Trophoblast cell (in vitro differentiated cells and primary cell): ENCODE measurements at places on chromosomes 1 and 21.
A peak's percentile ranks its signal among the peaks of the same experiment; 100 is the strongest.

DNA sequence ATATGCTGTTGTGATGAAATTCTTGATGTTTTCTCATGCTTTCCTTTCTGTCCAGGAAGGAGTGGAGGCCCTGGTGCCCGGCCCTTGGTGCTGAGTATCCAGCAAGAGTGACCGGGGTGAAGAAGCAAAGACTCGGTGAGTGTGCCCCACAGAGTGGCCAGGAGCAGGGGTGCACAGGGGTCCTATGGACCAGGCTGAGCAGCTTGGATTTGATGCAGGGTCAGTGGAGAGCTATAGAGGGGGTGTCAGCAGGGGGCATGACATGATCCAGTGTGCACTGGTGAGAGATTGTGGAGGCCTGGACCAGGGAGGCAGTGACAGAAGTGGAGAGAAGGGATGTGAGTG lies 7.4 kb downstream of the PTPRF start:
- no peak for DNase-seq

- DNase-seq = no peak
Observed at GRCh38 chr1:116256286-116256649, 116.8 kb upstream of the ATP1A1 start.

DNA sequence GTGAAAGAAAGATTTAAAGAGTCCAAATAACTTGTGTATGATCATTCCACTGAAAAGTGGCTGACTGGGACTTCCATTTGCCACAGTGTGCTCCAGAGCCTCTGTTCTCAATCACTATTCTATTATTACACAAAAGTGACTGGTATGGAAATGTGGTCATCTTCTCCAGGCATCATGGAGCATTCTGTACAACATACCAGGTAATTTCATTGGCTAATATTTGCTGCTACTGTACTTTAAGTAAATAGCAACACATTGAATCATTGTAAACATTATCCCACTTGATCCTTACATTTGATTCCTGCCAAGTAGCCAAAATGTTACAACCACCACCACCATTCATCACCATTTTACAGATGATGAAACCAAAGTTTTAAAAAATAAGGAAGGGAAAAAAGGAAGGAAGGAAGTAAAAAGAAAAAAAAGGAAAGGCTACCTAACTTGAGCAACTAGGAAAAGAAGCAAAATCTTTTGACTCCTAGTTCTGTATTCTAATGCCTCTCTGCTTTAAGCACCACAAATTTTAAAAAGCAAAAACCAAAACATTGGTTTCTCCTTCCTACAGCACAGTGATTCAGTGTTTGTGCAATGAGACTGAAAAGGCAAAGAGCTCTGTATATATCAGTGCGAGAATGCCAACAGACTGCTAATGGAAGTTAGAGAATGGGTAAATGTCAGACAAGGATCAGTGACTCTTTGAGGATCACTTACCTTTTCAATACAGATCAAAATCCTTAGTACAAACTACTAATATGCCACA lies 361.4 kb upstream of the PTBP2 start:
- peak; percentile 9 for DNase-seq

- no peak for DNase-seq
Observed at GRCh38 chr1:71364236-71364635, 283.4 kb upstream of the ZRANB2 start.

GRCh38 chr21:45105906-45106485 lies 31.6 kb downstream of the ADARB1 start:
- no peak for DNase-seq

- no peak for DNase-seq
Observed at GRCh38 chr1:232968391-232968790, 18.0 kb downstream of the NTPCR start.

- no peak for DNase-seq
Observed at GRCh38 chr1:2304282-2304681, 76.2 kb downstream of the SKI start.

GRCh38 chr1:221440658-221441057 lies 301.2 kb downstream of the DUSP10 start:
- DNase-seq = no peak

- DNase-seq = no peak
Observed at GRCh38 chr1:78472851-78473496, 17.8 kb upstream of the PTGFR start.

DNA sequence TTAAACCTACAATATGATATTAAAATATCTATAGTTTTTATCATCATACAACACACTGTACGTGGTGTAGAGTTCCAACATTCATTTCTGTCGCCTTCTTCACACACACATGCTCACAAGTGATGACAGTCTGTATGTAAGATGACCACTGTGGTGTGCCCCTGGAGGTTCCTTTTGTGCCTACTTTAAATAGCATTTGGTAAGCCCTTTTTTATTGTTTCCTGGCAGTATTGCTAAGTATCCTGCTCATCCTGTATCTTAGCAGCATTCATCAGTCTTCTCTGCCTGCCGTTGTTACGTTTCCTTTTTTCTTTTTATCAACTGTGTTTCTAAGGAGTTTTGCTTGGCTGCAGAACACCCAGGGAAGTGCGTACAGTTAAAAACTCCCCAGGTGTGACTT lies 231.4 kb downstream of the CHRM3 start:
- DNase-seq = no peak

DNA sequence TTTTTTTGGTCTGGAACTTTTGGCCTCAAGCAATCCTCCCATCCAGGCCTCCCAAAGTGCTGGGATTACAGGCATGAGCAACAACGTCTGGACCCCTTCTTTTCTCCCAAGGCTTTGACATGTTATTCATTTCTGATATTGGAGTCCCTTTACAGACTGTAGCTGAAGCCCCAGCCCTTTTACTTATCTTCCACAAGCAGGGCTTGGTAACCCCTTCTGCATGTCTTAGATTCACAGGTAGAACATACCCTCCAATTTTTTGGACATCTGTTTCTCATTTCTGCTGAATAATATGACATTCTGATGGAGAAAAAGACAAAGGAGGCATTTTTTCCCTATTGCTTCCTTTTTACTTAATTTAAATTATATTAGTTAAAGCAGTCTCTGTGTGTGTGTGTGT lies 39.2 kb upstream of the RGS21 start:
- no peak for DNase-seq

DNA sequence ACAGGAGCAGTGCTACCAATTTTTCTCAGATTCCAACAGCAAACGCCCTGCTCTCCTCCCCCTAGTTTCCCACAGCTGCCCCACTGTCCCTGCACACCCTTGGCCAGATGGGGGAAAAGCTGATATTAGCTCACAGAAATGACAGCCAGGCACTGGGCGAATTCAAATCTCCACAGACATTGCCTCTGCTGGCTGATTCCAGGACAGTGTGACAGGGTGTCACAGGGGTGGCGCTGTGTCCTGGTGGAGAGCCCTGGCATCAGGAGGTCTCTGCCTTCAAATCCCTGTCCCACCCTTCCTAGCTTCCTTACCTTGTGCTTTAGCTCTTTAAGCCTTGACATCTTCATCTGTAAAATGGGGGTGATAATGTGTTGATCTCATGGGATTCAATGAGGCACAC lies 10.4 kb downstream of the OLIG1 start:
- no peak for DNase-seq

DNA sequence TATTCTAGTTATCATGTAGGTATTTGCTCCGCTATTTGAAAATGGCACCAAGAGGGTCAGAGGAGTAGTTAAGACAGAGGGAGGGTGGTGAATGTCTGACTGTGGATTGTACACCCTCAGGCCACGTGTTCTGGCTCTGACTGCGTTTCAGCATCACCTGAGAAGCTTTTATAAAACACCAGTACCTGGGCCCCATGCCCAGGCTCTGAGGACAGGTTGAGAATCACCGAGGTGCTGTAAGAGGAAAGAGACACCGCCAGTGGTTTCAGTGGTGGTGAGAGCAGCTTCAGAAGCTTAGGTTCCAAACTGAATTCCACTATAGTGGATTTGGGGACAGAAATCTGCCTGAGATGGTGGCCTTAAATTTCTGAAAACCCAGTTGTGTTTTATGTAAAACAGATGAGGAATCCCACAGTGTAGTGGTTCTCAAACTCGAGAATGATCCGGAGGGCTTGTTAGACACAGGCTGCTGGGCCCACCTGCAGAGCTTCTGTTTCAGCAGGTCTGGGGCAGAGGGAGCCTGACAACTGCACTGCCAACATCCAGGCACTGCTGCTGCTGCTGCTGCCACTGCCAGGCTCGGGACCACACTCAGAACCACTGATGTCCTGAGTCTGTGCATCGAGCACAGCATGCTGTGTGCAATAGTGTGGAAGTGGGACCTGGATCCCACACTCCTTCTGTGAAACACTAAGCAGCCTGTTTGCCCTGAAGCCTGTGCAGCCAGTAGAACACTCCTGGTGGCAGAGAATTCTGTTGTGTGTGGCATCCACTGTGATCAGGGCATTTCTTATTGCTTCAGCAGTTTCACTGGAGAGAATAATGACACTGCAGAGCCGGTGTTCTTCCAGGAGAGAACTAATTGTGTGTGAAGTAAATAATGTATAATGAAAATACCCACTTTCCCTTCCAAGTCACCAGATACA lies 98.7 kb downstream of the SUSD4 start:
- no peak for DNase-seq

DNA sequence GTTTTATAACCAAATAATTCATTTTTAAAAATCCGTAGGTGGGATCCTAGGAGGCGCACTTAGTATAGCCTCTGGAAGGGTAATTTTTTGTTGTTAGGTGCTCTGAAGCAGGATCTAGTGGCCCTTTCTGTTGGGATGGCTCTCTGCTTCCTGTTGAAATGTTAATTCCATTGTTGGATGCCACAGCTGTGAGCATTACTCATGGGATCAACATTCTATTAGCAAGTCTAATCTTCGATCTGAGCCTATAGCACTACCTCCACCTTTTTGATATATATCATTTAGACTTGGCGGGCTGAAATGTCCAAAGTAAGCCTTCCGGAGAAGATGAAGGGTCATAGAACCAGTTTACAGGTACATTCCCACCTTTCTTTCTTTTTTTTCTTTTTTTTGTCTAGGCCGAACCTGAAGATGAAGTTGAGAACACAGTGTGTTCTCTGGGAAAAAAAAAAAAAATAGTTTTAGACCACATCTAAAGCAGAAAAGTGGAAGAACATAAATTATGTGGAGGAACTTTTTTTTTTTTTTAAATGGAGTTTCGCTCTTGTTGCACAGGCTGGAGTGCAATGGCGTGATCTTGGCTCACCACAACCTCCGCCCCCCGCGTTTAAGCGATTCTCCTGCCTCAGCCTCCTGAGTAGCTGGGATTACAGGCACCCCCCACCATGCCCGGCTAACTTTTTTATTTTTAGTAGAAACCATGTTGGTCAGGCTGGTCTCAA lies 1.4 kb downstream of the CXADR start:
- no peak for DNase-seq

DNA sequence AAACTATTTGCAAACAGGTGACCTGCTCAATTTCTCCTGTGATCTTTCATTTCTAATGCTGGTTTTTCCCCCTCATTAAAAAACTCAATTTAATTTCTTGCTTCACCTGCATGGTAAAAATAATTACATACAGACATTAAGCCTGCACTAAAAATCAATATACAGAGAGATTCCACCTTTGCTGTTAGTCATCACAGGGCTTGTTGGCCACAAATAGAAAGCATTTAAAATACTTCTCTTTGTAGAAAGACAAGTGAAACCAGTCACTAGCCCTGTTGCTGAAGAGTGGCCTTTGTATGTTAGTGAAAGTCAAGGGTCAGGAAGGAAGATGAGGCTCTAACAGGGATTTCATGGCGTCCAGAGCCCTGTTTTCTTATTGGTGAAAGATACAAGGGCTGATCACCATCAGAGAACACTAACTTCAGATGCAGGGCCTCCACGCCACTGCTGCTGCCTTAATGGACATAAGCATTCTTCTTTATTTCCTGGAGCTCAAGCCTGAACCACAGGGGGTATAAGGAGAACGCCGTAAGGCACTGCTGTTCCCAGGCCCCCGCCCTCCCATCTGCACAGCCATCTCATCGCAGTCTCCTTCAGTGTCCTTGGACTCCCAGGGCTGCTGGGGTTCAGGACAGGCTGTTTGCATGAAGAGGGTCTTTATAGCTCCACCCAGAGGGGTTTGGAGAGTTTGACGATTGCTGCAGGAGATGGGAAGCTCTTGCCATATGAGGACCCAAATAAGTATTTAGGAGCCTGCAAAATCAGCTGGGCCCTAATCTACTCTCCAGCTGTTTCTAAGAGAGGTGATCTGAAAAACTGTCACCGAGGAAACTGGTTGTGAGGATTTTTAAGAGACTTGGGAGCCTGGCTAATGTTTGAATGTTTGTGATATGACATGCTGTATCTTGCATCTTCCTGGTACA lies 117.3 kb upstream of the IRF2BP2 start:
- DNase-seq = no peak

DNA sequence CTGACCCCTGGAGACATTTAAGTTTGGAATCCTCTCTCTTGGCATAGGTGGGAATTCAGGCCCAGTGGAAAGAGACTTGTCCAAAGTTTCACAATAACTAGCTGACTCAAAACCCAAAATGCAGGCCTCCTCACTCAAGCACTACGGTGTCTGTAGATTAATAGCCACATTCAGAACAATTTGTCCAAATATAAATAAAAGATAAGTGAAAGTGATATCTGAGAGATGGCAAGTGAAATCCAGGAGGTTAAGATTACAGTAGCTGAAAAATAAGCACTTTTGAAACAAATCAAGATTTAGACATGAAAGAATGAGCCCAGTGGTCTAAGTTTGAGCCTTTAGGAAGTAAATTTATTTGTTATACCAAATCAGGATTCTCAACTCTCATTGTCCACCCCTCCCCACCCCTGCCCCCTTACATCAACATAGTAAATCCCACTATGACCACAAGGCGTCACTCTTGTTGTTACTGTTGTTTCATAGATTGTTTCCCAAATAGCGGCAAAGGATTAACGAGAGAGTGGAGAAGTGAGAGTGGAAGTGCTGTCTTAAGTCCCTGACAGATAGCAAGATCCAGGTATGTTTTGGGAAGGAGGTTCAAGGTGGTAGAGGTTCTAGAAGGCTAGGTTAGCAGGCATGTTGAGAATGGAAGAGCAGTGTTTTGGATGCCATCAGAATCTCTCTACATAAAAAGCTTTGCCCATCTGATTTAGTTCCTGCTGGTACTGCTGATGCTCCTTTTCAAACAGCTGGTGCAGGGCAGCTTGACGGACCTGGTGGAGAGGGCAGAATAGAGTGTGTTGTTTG lies 7.1 kb upstream of the TPM3 start:
- peak; percentile 39 for DNase-seq

DNA sequence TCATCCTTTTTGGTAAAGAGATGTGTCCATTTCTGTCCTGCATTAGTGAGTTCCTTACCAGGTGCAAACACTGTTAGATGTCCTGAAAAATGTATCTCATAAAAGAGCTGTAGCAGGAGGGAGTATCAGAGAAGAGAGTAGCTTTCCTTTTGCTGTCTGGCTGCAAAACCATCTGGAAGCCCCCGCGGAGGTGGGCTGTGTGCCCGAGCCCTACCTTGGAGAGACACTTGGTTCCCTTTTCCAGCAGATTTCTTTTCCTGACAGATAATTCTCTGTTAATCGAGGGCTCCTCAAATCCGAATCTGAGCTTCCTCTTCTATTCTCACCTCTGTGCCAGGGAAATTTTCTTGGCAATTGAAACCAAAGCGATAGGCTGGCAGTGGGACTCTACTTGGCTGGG lies 53.0 kb downstream of the KIF26B start:
- no peak for DNase-seq

DNA sequence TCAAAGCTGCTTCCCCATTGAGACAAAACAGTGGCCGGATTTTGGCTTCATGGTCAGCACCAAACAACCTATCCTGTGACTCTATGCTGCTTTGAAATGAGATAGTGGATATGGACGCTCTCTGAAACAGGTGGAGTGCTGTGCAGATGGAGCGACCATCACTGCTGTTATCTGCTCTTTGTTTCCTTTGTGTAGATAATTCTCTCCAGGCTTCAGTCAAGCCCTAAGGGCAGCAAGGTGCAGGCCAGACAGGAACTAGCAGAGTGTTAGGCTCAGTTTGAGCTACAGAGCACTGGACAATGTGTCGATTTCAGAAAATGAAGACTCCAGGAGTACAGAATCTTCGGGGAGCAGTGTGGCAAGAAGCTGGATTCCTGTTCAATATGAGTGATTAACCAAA lies 4.8 kb upstream of the IRF6 start:
- DNase-seq = no peak
